Left renal cortex interstitium (tissue), 4 donors: ENCODE measurements at places on chromosomes 16 and 17.
A peak's percentile ranks its signal among the peaks of the same experiment; 100 is the strongest.

- no peak for DNase-seq
Measured at GRCh38 chr17:47806913-47807255, 14.7 kb downstream of the OSBPL7 start.

DNA sequence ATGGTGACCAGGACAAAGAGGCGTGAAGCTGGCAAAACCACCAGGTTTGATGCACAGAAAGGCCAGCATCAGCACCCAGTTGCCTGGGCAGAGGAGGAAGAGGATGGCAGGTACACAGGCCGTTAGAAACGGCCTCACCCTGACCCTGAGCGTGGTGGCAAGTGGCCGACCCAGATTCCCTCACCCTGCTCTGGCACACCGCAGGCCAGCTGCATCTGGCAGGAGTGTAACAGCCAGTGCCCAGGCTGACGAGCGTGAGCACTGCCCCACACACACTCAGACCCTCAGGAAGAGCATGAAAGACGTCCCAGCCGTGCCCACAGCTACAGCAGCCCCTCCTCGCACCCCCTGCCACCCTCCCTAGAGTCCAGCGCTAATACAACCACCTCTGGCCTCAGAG is 82.0 kb downstream of the ANKRD11 start:
- no peak for DNase-seq

DNA sequence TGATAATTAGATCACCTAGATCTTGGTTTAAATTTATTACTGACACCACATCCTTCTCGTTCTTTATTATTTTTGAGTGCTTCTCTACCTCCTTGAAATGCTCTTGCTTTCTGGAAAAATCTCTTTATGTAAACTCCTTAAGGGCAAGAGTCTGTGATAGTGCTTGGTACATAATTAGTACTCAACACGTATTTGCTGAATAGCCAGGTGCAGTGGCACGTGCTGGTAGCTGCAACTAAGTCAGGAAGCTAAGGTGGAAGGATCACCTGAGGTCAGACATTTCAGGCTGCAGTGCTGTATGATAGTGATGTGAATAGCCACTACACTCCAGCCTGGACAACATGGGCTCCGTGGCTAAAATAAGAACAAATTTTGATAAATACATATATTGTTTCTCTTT is 63.0 kb downstream of the PPM1E start:
- no peak for DNase-seq

DNA sequence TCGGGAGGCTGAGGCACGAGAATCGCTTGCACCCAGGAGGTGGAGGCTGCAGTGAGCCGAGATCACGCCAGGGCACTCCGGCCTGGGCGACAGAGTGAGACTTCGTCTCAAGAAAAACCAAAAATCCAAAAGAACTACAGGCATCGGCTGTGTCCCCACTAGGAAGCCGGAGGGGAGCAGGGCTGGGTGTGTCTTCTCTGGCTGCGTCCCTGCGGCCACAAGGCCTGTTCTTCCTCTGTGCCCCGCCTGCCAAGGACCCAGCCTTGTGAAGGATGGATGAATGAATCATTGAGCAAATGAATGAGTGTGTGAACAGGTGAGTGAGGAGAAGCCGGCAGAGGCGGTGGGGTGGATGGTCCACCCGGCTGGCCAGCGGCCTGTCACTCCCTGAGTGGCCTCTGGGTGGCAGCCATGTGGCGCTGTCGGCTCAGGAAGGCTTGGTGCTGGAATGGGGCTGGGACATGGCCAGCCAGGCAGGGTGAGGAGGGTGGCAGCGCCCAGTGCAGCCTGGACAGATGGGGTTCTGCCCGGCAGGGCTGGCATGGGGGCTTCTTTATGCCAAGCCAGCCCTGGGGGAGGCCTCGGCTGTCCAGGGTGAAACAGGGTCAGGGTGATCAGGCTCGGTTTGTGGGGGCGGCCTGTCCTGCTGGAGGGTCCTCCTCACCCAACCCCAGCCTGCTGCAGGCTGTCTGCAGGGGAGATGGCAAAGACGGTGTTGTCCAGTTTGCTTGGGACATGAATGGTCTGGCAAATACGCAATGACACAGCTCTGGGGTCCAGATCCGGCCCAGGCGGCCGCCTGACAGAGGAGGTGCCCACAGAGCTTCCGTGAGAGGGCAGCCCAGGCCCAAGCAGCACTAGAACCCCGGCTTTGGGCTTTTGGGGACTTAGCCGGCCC is 21.7 kb downstream of the SLC25A10 start:
- no peak for DNase-seq

DNA sequence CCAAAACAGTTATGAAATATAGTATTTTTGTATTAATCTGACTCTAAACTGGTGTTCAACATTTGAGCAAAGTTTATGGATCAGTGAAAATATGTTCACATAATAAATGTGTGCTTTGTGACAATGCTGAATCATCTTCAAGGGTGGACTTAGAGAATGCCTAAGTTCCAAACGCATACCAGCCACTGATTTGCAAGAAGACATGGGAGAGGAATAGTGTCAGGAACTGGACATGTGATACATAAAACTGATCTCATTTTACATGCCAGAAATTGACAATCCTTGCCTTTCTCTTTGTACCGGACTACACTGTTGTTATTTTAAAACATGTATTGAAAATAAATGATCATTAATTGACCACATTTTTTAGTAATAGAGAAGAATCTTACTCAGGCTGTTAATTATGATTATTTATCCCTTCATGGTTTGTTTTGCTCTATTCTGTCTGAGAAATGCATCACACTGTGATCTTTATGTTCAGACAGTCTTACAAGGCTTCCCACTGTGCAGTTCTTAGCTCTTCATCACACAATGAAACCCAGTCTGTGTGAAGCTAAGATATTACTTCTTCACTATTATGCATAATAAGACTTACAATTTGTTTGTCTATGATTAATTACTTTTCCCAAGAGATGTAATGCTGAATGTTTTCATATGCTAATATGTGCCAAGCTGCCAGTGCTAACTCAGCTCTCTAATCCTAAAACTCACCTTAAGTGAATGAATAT is 1180.6 kb upstream of the CDH8 start:
- no peak for DNase-seq

GRCh38 chr16:89297910-89298545 is 80.5 kb downstream of the ZNF778 start:
- no peak for DNase-seq

GRCh38 chr17:44310188-44310587 is 1.8 kb downstream of the RUNDC3A start:
- DNase-seq = no peak

- no peak for DNase-seq
Measured at GRCh38 chr16:2230376-2230775, 5.9 kb upstream of the DNASE1L2 start.

GRCh38 chr16:67648764-67649407 is 3.9 kb downstream of the CARMIL2 start:
- DNase-seq = no peak

GRCh38 chr16:46822270-46822669 is 8.7 kb downstream of the C16orf87 start:
- DNase-seq = no peak

GRCh38 chr17:77318021-77318420 is 177.3 kb downstream of the SEC14L1 start:
- DNase-seq = no peak

GRCh38 chr16:66608241-66609138 is 4.0 kb downstream of the CMTM3 start:
- DNase-seq = no peak

DNA sequence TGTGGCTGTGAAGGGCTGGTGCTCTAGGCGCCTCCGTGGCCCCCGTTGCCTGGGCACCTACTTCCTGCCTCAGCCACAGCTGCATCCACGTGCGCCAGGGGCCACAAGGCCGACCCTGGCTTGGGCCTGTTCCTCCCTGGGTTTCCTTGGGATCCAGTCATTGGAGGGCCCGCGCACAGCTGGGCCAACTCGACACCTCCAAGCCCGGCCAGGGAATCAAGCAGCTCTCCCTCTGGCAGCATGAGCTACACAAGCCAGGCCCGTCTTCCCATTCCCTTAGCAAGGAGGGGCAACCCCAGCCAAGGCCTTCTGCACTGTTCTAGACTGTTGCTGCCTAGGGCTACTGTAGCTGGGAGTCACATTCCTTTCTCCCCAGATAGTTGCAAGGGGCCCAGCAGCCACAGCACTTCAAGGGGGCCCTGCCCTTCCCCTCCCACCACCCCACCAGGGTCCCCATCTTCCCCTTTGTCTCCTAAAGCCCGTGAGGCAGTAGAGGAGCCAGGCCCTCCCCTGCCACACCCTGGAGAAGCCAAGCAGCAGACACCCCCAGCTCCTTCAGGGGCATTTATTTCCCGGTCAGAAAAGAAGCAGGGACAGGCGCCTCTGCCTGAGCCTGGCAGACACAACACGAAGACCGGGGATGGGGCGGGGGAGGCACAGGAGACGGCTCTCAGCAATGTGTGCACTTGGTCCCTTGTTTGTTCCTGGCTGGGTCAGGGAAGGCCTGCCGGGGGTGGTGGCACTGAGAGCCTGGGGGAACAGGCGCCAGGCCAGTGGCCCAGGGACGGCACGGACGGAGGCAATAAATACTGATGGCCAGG is 3.8 kb downstream of the ARHGDIA start:
- no peak for DNase-seq

DNA sequence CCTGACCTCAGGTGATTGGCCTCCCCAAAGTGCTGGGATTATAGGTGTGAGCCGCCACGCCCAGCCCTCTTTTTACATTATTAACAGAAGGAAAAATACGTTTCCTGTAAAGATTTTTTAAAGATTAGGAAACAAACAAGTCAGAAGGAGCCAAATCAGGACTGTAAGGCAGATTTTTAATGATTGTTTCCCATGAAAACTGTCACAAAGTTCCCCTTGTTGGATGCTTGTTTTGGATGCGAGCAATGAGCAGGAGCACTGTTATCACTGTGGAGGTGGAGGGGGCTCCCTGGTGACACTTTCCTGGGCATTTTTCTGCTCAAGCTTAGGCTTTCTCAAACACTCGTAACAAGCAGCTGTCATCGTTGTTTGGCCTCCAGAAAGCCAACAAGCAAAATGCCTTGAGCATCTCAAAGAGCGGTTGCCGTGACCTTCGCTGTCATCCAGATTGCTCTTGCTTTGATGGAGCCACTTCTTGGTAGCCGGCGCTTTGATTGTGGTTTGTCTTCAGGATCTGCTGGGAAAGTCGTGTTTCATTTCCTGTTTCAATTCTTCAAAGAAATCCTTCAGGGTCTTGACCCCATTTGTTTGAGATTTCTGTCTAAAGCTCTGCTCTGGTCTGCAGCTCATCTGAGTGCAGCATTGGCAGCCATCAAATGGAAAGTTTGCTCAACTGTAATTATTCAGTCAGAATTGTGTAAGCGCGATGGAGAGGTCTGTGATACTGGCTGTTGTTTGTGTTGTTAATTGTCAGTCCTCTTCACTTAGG is 128.7 kb downstream of the RPTOR start:
- DNase-seq = no peak

GRCh38 chr17:37830151-37830993 is 85.5 kb upstream of the HNF1B start:
- peak; percentile 57 for DNase-seq
